Smooth muscle cell of trachea (primary cell): ENCODE measurements at places on chromosomes 11 and 22. TPM values are rescaled to one million over a fixed set of nuclear protein-coding genes. Genes with fewer than 3 reads are reported as not detected.

The MMP1 gene
- total RNA-seq, result 78.2 and 425 TPM in 2 replicates

The ARHGAP20 gene
- total RNA-seq, result 13.8 and 16.0 TPM in 2 replicates

The OR52E8 gene
- not detected in 2 replicates for total RNA-seq

The POTEH gene
- total RNA-seq, result not detected in 2 replicates

The MIOX gene
- total RNA-seq, result 0.15 TPM in 1 of 2 replicates, not detected in the other
